ENCODE measurements at places on chromosomes 11 and 22. TPM values are rescaled to one million over a fixed set of nuclear protein-coding genes. Genes with fewer than 3 reads are reported as not detected.

Gene CAPN5
- 0.78 TPM for polyA plus RNA-seq

Gene PARVB
- polyA plus RNA-seq: 33.0 TPM

Gene SLC22A12
- not detected for polyA plus RNA-seq

Gene TUB
- polyA plus RNA-seq: 0.06 TPM

Gene YPEL4
- 0.19 TPM for polyA plus RNA-seq

Gene GDPD4
- not detected for polyA plus RNA-seq

Gene SYCE3
- not detected for polyA plus RNA-seq

Gene SLC6A5
- not detected for polyA plus RNA-seq

- DNase-seq: no peak
Measured at GRCh38 chr11:121383716-121384115, 68.4 kb upstream of the SORL1 start.

- DNase-seq: peak; percentile 29
Measured at GRCh38 chr11:65781962-65782815, 1.4 kb upstream of the AP5B1 start.

DNA sequence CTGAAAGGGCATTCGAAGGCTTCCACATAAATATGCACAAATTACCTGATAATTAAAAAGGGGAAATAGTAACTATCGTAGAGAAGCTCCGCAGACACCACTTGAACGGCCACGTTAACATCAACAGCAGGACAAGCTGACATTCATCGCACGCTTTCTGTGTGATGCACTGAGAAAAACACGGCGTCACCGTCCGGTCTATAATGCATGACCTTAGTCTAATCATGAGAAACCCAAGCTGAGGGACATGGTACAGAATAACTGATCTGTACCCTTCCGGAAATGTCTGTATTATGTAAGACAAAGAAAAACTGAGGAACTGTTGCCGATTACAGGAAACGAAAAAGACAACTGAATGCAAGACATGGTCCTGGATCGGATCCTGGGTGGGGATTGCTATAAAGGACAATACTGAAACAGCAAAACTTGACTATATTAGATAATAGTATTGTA is 678 bp upstream of the RANGAP1 start:
- DNase-seq: no peak

GRCh38 chr11:119000906-119001305 is 3.0 kb downstream of the CENATAC start:
- no peak for DNase-seq

DNA sequence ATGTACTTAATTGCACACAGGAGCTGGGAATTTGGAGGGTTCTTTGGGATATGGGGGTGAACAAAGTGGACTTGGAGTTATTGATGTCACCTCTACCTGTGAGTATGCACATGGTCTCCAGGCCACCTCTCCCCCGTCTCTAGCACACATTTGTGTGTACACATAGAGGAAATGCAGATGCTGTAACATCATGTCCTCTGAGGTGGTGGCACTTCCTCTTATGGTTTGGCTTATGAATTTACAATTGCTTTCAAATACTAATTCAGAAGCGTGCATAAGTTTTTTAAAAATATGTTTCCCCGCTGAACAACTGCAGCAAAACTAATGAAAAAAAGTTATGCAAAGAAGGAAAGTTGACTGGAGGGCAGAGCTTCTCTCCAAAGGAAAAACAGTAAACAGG is 152.0 kb upstream of the TENM4 start:
- DNase-seq: no peak

- no peak for DNase-seq
Measured at GRCh38 chr11:444396-445144, 2.8 kb upstream of the ANO9 start.

DNA sequence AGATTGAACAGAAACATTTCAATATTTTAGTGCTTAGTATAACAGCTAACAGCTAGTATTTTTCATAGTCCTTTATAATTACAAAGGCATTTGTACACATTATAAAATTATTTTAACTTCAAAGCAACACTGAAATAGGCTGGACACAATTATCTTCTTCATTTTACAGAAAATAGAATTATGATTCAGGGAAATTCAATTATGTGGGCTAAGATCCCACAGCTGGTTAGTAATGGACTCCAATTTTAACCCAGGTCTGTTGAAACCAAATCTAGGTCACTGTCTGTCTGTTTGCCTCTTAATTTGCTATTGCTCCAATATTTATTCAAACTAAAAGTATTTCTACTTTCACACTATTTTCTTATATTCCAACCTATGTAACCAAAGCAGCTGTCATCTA is 154.1 kb upstream of the CTSC start:
- DNase-seq: no peak

GRCh38 chr11:77029829-77030228 is 4.4 kb upstream of the B3GNT6 start:
- DNase-seq: no peak

- no peak for DNase-seq
Measured at GRCh38 chr11:44398266-44399030, 88.5 kb upstream of the ALX4 start.

DNA sequence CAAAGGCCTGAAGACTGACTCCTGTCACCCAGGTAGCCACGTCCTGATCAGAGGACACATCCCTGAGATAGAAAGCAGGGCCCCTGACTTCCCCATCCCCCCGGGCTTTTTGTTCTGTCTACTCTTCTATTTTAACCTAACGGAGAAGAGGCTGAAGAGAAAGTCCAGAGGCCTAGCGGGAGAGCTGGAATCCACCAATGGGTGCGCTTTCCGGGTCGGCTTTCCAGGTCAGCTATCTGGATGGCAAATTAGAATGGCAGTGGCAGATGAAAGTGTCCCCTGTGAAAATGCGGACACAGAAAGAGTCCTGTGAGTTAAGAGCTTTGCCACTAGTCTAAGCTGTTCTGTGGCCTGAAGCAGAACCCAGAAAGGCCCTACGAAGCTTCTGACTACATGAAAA is 13.1 kb upstream of the SERPING1 start:
- DNase-seq: no peak

GRCh38 chr11:18615628-18616392 is 16.2 kb downstream of the MISFA start:
- peak; percentile 11 for DNase-seq

GRCh38 chr11:17381156-17381555 is 7.3 kb downstream of the KCNJ11 start:
- no peak for DNase-seq

GRCh38 chr22:48800886-48801607 is 1026.6 kb downstream of the BRD1 start:
- DNase-seq: no peak

- DNase-seq: no peak
Measured at GRCh38 chr11:108346451-108346850, 120.9 kb downstream of the C11orf65 start.

DNA sequence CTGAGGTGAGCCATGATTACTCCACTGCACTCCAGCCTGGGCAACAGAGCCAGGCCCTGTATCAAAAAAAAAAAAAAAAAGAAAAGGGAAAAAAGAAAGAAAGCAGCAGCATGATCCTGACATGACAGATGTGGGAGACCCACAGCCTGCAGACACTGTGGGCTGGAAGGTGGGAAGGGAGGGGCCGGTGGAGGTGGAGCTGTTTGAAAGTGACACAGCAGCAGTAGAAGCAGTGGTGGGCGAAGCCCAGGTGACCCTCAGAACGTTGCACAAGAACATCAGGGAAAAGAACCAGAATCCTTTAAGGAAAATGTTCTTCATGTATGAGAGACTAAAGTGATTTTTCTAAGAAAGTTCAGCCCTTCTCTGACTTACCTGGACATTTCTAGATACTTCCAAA is 26.3 kb upstream of the SCGB1A1 start:
- DNase-seq: no peak

- no peak for DNase-seq
Measured at GRCh38 chr22:17910561-17911311, 113.6 kb downstream of the MICAL3 start.

DNA sequence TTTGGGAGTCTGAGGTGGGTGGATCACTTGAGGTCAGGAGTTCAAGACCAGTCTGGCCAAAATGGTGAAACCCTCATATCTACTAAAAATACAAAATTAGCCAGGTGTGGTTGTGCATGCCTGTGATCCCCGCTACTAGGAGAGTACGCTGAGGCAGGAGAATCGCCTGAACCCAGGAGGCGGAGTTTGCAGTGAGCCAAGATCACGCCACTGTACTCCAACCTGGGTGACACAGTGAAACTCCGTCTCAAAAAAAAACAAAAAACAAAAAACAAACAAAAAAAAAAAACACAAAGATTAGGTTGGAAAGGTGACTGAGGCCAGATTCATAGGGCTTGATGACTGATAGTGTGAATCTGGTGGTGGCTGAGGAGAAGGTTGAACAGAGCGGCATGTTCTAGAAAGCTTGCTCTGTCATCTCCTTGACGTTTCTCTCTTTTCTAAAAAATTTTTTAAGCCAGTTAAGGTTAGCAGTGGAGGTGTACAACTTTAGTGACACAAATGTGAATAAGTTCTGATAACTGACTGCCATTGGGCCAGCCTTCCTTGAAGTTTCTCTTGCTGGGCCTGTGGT is 40.9 kb downstream of the TXN2 start:
- DNase-seq: no peak

DNA sequence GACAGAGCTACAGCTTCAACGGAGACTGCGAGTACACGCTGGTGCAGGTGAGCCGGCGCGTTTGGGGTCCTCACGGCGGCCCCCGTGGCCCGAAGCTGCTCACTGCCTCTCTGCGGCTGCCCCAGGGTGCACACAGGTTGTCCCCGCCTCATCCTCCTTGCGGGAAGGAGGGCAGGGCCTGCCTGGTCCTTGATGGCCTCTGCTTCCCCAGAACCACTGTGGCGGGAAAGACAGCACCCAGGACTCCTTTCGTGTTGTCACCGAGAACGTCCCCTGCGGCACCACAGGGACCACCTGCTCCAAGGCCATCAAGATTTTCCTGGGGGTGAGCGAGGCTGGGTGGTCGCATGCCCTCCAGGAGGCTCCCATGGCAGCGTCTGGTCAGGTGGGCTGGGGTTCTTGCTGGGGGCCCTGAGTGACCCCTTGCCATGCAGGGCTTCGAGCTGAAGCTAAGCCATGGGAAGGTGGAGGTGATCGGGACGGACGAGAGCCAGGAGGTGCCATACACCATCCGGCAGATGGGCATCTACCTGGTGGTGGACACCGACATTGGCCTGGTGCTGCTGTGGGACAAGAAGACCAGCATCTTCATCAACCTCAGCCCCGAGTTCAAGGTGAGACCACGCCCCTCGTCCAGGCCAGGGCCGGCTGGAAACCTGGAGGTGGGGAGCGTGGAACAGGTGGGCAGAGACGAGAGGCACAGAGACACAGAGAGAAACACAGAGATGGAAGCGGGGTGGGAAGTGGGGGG is 19.4 kb downstream of the MUC5AC start:
- no peak for DNase-seq

DNA sequence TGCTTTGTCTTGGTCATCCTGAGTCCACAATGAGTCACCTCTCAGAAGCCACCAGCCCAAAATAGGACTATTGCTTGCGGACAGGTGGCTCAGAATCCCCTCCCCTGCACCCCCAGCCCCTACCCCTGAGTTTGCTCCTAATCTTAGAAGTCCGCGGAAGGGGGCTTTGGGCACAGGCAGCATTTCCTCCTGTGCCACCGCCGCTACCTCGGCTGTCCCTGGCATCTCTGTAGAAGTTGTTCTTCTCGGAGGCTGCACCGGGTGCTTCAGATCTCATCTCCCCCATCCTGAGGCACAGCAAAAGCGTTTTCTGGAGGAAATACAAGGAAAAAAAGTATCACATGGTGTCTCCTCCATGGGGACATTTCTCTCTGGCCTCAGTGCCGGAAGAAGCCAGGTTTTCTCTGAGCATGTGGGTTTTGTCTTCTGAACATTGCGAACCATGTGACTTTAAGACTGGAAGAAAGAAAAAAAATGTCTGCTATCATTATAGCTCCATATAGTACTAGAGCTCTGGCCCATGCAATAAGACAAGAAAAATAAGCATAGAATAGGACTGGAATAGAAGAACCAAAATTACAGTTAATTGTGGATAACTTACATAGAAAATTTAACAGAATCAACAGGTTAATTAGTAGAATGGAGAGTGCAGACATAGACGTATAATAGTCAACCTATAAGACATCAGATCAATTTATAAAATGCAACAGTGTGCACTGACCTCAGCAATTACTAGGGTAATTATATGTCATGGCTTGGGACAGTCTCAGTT is 63.2 kb downstream of the SHISAL1 start:
- no peak for DNase-seq

- no peak for DNase-seq
Measured at GRCh38 chr22:40179526-40179925, 1.8 kb downstream of the TNRC6B start.

- DNase-seq: peak; percentile 85
Measured at GRCh38 chr22:17742527-17742902, 31.8 kb downstream of the BID start.

DNA sequence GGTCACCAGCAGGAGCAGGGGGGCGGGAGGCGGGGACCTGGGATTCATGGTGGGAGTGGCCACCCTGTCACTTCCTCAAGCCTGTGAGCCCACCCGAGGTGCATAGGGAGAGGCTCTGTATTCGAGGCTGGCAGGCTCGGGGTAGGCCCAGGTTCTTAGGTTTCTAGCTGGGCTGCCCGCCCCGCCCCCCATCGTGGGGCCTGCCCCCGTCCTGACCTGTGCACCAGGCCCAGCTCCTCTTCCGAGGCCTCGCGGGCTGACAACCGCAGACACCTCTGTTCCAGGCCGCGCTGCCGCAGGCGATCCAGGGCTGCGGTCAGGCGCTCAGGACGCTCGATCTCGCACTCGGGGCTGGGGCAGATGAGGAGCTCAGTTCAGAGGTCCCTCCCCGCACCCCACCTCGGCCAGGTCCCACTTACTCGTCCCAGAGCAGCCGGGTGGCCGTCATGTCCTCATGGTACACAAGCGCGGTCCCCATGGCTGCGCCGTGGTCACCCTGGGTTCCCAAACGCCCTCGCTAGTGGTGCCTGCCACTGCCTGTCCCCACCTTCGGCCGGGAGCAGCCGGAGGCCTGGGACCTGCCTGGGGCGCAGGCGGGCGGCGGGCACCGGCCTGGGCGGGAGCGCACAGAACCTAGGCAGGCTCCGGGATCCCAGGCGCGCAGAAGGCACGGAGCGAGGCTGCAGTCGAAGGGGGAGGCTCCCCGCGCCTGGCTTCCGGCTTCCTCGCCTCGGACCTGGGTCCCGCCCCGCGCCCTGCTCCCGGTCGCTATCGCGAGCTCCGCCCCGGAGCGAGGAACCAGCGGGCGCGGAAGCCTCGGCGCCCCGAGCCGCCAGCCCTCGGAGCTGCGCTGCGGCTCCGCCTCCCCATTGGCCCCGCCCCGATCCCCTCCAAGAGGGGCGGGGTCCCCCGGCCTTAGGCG is at the start of gene HDAC10:
TSS of gene HDAC10 (minus strand) at position 711 of the 922 bp plus-strand sequence. CDS start at position 478, 233 bp downstream.
- DNase-seq: peak; percentile 85
